SW480 (cell line): ENCODE measurements at places on chromosomes 11 and 22.
A peak's percentile ranks its signal among the peaks of the same experiment; 100 is the strongest.

DNA sequence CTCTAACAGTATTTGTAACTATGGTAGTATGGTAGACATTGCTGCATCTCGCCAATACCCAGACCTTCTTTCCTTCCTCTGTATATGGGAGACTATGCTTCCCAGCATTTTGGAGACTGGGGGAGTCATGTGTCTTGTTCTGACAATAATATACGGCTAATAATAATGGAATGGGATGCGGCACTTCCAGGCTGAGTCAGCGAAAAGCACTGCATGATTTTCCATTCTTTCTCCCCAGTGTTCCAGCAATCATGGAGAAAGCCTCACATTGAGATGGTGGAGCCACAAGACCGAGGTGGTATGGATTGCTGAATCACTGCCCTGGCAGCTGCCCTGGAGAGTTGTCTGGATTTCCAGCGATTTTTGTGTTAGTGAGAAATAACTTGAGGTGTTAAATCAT lies 77.1 kb upstream of the FIBIN start:
- DNase-seq = no peak

- DNase-seq = no peak
These were observed 520.2 kb downstream of the BRD1 start for GRCh38 chr22:49307481-49307830.

- DNase-seq = no peak
These were observed 3.6 kb downstream of the TCIRG1 start for GRCh38 chr11:68042219-68043028.

DNA sequence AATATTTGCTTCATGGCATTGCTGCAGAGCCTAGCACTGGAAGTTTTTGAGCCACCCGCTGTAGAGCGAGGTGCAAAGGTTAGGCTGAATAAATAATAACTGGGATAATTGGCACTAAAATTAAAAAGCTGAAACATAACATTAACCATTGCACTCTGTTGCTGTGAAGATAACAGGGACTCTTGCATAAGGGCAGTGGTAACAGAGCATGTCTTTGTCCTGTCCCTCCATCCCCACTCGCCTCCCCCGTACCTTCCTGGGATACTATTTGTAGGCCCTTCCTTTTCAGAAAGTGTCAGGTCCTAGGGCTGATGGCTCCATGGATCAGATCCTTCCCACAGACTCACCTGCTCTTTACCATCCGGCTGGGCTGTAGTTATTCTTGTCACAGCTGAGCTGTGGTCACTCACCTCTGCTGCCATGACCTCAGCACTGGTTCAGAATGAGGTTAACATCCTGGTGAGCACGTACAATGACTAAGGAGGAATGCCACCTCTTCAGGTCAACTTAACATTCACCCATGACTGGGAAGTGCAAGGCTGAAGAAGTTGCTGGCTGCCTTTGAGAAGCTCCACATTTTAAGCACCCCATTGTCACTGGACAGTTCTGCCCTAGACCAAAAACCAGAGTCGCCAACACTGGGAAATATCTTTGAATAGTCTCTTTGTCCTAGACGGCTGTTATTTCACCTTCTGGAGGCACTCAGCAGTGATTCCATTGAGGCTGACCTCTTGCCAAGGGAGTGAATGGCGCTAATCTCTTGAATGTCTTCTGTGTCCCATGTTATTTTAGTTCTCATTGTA lies 103.2 kb upstream of the KIRREL3 start:
- DNase-seq = no peak

DNA sequence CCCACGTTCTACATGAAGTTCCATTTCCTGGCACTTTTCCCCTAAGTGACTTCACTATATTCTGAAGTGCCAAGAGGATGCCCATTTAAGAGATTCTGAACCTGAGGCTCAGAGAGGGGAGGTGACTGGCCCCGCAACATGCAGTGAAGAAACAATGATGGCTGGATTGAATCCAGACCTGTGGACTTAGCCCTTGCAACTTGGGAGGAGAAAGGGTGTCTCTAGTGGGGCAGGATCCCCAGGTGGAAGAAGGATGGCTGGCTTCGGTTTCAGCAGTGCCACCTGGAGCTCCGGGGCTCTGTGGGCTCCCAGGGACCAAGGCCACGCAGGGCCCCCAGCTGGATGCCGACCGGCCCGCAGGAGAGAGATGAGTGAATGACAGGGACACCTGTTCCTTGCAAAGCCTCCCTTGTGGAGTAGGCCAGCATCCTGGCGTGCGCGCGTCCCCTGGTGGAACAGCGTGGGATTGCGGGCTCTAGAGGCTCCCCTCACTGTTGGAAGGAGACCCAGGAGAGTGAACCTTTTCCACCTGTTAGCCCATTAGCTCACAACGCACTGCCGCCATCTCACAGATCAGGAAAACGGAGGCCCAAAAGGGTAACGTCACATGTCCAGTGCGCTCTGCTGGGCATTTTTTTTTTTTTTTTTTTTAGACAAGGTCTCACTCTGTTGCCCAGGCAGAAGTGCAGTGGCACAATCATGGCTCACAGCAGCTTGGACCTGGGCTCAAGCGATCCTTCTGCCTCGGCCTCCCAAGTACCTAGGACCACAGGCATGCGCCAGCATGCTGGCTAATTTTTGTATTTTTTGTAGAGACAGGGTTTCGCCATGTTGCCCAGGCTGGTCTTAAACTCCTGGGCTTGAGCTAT lies 104.7 kb downstream of the KIAA1671 start:
- peak; percentile 34 for DNase-seq

- peak; percentile 95 for DNase-seq
These were observed 26.4 kb downstream of the TXN2 start for GRCh38 chr22:36454916-36455570.

DNA sequence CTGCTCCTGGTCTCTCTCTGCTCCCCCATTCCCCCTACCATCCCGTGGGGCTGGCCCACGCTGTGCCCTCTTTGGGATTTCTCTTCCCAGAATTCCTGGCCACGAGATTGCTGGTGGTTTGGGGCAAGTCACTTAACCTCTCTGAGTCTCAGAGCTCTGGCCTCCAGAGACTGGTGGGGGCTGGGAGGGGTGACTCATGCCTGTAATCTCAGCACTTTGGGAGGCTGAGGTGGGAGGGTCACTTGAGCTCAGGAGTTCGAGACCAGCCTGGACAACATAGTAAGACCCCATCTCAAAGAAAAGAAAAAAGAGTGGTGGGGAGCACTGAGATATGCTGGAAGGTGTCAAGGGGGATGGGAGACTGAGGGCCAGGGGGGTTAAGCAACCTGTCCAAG lies 18.3 kb downstream of the OTUB1 start:
- no peak for DNase-seq

DNA sequence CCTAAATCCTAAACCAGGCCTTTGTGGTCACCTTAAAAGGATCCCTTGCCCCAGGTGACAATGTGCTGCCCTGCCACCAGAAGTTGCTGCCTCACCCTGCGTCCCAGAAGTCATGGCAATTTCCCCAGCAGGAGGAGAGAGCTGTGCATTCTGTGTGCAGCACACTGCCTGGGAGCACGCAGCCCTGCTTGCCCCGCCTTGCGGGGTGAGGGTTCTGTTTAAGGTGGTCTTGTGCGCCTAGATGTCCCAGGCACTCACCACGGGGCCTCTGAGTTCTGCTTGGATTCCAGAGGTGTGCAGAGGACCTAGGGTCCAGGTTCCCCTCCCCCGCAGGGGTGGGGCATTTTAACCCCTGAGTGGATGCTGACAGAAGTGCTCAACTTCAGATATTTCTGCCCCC lies 95.0 kb downstream of the GRAMD1B start:
- no peak for DNase-seq

- no peak for DNase-seq
These were observed 112.3 kb upstream of the GRK3 start for GRCh38 chr22:25452116-25452700.

DNA sequence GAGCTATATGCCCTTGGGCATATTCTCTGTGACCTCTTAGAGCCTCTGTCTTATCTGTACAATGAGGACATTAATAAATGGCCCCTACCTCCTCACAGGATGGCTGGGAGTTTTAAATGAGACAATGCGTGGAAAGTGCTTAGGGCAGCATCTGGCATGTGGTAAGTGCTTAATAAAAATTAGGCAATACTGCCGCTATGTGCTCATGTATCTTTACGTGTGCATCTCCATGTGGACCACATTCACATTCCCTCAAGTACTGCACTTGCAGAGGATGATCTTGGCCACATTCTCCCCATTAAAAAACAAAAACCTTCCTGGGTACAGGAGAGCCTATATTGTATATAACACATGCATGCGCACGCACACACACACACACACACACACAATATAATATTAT lies 19.1 kb upstream of the BSX start:
- no peak for DNase-seq

- DNase-seq = no peak
These were observed at the start of gene MORC2 for GRCh38 chr22:30968015-30968923. MORC2 (minus strand) TSS chr22:30968774; CDS start chr22:30967889, 885 bp downstream.
